Smooth muscle cell of the brain vasculature (primary cell): ENCODE measurements at places on chromosomes 13 and 19.

DNA sequence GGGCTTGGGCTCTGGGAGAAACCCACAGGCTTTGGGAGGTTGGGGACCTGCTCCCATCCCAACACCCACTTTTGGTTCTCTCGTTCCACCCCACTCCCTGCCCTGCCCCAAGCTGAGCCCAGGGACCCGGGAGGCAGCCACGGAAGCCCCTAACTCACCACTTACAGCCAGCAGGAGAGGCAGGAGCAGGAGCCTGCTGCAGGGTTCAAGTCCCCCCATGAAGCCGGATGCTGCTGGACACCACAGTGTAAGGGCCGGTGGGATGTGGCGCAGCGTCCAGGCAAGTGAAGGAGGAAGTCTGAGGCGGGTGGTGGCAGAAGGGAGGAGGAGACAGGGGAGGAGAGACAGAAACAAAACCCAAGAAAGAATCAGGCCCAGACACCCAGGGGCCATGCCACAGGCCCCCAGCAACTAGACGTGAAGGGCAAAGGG is at the start of gene TYROBP:
Gene TYROBP, minus strand, starts transcription at position 286 of the 432 bp plus-strand sequence. Its CDS starts 67 bp downstream, at position 219.
- no peak for DNase-seq

GRCh38 chr13:72181661-72182060 is 314.7 kb upstream of the DACH1 start:
- no peak for DNase-seq

DNA sequence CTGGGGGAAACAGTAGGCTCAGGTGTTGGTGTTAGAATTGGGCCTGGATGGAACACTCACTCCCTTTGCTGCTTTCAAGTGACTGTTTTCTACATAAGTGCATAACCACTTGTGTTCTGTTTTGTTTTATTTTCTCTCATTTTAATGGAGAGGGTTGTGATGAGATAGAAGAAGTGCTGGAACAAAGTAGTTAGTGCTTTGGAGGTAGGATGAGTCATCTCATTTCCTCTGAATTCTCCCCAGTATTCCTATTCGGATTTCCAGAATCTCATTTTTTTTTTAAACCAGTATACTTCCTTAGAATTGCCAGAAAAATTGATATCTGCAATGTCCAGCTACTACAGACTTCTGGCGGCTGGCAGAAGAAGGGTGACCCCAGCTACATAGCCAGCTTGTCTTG is 575.9 kb downstream of the MYO16 start:
- DNase-seq, result no peak

DNA sequence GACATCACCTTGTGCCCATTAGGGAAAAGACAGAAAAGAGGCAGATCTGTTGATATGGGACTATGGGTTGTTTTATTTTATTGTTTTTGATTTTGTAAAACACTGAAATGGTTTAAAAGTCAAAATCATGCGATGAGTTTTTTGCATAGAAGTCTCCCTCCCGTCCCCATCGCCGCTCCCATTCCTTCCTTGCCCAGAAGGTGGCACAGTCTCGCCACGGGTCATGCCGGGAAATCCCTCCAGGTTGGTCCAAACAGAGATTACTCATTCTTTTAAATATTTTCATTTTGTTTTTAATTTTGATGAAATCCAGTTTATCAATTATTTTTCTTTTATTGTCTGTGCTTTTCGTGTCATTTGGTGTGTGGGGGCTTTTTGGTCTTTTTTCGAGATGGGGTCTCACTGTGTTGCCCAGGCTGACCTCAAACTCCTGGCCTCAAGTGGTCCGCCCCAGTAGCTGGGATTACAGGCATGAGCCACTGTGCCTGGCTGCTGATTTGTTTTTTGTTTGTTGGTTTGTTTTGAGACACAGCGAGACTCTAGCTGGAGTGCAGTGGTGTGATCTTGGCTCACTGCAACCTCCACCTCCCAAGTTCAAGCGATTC is 9.2 kb downstream of the PGPEP1 start:
- peak; percentile 46 for DNase-seq

DNA sequence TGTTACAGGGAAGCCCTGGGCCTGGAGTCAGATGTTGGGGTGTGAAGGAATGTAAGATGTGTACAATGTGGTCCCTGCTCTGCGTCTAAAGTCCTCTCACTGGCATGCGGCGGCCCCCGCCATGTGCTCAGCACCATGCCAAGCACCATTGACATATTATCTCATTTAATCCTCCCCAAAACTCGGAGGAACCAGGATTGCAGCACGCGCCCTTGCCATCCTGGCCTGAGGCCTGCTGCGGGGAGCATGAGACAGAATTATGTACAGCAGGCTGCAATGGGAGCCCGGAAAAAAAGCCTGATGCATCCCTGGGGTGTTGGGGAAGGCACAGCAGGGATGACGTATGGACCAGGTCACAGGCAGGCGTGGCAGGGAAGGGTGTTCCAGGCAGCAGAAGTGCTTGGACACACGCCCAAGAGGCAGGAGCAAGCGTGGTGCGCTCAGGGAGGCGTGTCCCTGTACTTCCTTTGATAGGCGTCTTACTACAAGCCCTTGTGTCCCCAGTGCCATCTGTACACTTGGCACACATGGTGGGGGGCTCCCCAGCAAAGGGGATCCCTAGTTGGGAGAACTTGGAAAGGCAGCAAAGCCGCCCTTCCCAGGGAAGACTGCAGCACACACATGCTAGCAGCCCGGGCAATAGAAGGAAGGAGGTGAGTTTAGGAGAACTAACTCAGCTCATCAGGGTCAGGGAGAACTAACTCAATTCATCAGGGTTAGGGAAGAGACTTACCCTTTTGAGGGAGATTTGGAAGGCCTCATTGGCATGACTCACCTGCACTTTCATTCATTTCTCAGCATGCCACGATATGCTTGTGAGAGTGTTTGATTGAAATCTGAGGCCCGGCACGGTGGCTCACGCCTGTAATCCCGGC is 3.4 kb downstream of the EVI5L start:
- DNase-seq, result no peak

- no peak for DNase-seq
Measured at GRCh38 chr19:11578258-11579142, 1.1 kb upstream of the ACP5 start.

DNA sequence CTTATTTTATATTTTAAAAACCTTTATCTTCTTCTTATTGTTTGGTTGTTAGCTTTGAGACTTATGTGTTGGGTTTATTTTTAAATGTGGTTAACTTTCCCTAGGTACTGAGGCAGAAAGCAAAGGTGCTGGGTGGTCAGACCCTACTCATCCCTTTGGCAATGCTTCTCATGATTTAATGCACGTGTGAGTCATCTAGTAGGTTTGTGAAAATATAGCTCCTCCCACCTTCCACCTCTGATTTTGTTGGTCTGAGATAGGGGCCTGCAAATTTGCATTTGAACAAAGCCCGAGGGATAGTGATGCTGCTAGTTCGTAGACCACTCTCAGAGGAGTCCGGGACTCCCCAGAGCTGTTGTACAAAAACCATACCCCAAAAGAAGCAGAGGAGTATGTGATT is 771.3 kb upstream of the ARGLU1 start:
- no peak for DNase-seq

DNA sequence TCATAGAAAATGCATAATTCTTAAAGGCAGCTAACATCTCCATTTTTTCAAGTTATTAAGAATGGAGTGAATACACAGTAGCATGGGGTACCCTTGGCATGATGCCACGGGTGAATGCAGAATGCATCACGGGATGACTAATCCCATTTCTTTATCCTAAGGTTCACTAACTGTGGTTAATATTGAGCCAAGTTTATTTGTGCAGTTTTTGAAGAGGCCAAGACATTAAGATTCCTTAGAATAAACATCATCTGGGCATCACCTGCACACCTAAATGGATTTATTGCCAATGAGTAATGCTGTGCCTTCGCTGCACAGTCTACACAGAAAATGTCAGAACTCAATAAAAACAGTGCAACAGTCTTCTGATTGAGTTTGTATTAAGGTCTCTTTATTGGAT is 333.1 kb downstream of the GPC6 start:
- peak; percentile 29 for DNase-seq

DNA sequence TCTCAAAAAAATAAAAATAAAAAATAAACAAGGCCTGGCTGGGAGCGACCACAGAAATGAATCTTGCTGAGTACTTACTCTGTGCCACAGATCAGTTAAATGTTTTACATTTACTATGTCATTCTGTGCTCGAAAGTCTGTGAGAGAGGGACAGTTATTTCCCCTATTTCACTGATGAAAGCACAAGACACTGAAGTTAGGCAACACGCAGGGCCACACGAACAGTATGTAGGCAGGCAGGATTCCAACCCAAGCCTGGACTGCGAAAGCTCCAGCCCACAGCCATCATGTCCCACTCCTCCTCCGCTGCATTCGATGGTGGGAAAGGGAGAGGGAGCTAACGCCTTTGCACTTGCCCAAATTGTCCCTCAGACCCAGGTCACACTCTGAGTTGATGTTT is 34.2 kb downstream of the RUBCNL start:
- DNase-seq, result no peak

GRCh38 chr13:84208246-84208910 is 326.1 kb upstream of the SLITRK1 start:
- no peak for DNase-seq

GRCh38 chr19:33048806-33049676 is 15.6 kb downstream of the RHPN2 start:
- DNase-seq, result no peak
